ENCODE measurements at places on chromosomes 3 and 15. TPM values are rescaled to one million over a fixed set of nuclear protein-coding genes. Genes with fewer than 3 reads are reported as not detected.

CELF6 gene
- 2.4 TPM for total RNA-seq

CFAP100 gene
- 0.93 TPM for total RNA-seq

SLC30A4 gene
- 9.6 TPM for total RNA-seq

OR5K2 gene
- not detected for total RNA-seq

ATP10A gene
- 5.1 TPM for total RNA-seq

ADAM10 gene
- 165 TPM for total RNA-seq

MPI gene
- total RNA-seq = 55.2 TPM

VIPR1 gene
- total RNA-seq = 3.4 TPM

CLDN16 gene
- 73.5 TPM for total RNA-seq

AHSG gene
- 1.3 TPM for total RNA-seq

KPNA1 gene
- 26.9 TPM for total RNA-seq

GRK7 gene
- not detected for total RNA-seq

RBM6 gene
- total RNA-seq = 78.2 TPM

PRSS50 gene
- total RNA-seq = 0.99 TPM

STAB1 gene
- 95.8 TPM for total RNA-seq

TMEM40 gene
- 1.5 TPM for total RNA-seq

SETD5 gene
- total RNA-seq = 106 TPM

KBTBD13 gene
- 1.2 TPM for total RNA-seq

GOLGA6D gene
- total RNA-seq = not detected

ATP2B2 gene
- 1.6 TPM for total RNA-seq

ZPLD1 gene
- 0.12 TPM for total RNA-seq

FHIT gene
- 19.4 TPM for total RNA-seq

AQP9 gene
- total RNA-seq = 3.2 TPM

MYLK gene
- 224 TPM for total RNA-seq

POLQ gene
- total RNA-seq = 3.8 TPM

CMSS1 gene
- 7.7 TPM for total RNA-seq

ITIH1 gene
- total RNA-seq = 0.41 TPM

IL16 gene
- total RNA-seq = 6.7 TPM

TF gene
- total RNA-seq = 4.5 TPM

DPPA2 gene
- total RNA-seq = 0.41 TPM

RASGRP1 gene
- 12.7 TPM for total RNA-seq

GUCA1C gene
- not detected for total RNA-seq

SLC22A14 gene
- total RNA-seq = 1.7 TPM

GOLGA8R gene
- 8.2 TPM for total RNA-seq

CEMIP gene
- 1.6 TPM for total RNA-seq

RGMA gene
- total RNA-seq = 14.6 TPM

LRRIQ4 gene
- total RNA-seq = 0.35 TPM

ZNF860 gene
- 2.2 TPM for total RNA-seq

ZNF385D gene
- total RNA-seq = 11.0 TPM

CADPS gene
- 5.4 TPM for total RNA-seq

IL17RB gene
- 5.1 TPM for total RNA-seq

FRMD4B gene
- total RNA-seq = 54.9 TPM

GPR149 gene
- not detected for total RNA-seq

OCA2 gene
- 10.6 TPM for total RNA-seq

PIGBOS1 gene
- total RNA-seq = 15.6 TPM

All from metanephros (tissue), 2 donors.